ENCODE measurements at places on chromosomes 5 and 9.

- DNase-seq: no peak
Observed at GRCh38 chr5:150753463-150753862, 5.4 kb downstream of the DCTN4 start.

DNA sequence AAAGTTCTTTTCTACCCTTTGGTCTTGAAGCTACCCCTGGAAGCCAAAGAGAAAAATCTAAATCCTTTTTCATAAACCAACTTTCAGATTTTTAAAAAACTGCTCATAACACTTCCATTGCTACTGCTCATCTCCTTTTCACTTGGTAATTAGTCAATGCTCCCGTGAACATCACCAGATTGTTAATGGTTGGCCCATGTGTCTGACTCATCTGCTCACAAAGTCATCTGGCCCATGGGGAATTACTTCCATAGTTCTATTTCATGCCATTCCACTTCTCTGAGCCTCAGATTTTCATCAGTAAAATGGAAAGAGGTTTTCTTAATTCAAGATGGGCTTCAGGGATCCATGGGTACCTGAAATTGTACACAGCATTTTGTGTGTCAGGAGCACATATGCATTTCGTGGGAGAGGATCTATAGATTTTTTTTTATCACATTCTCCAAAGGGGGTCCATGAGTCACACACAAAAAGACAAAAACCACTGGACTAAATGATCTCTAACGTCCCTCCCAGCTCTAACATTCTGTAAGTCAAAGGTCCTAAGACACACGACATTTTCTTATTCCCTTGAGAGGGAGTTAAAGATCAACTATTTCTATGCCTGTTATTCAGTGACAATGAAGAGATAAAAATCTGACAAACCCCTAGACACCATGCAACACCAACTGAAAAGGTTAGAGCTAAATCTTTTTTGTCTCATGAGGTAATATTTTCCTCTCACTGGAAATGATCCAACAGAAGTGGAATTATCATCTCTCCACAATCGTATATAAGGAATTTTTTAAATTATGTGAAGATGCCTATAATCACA, 75.4 kb downstream of the TEX10 start:
- DNase-seq: no peak

- DNase-seq: no peak
Observed at GRCh38 chr5:136065588-136065987, 36.8 kb downstream of the TGFBI start.

GRCh38 chr5:21140987-21141386, 1153.0 kb upstream of the CDH18 start:
- no peak for DNase-seq

GRCh38 chr5:73822278-73822988, 196.4 kb downstream of the ARHGEF28 start:
- DNase-seq: no peak

DNA sequence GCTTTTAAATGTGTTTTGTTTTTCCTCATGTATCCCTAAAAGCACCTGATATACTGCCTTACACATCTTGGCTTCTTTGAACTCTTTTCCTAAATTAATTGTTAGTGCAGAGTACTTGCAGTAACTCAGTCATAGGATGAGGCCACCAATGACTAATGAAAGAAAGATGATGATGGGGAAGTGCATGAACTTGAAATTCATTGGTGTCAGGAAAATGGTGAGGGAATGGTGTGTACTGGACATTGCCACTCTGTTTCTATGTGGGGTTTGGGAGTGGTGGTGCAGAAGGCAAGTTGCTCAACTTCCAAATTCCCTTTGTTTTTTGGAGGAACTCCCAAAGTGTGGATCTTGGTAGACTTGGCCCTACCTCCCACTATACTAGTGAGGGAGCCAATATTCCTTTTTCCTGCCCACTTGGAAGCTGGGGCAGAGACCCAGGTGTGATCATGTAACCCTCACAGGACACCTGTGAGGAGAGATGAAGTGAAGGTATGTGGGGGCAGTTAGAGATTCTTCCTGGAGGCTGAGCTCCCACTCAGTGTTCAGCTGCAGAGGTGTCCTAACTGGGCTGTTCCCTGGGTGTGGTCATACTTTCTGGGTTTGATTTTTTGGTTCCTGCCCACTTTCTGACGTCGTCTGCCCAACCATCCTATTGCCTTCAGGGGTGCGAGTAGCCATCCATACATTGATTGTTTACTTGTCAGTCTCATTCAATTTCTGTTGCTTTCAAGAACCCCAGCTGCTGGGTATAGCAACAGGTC, 298.5 kb downstream of the MAST4 start:
- no peak for DNase-seq

DNA sequence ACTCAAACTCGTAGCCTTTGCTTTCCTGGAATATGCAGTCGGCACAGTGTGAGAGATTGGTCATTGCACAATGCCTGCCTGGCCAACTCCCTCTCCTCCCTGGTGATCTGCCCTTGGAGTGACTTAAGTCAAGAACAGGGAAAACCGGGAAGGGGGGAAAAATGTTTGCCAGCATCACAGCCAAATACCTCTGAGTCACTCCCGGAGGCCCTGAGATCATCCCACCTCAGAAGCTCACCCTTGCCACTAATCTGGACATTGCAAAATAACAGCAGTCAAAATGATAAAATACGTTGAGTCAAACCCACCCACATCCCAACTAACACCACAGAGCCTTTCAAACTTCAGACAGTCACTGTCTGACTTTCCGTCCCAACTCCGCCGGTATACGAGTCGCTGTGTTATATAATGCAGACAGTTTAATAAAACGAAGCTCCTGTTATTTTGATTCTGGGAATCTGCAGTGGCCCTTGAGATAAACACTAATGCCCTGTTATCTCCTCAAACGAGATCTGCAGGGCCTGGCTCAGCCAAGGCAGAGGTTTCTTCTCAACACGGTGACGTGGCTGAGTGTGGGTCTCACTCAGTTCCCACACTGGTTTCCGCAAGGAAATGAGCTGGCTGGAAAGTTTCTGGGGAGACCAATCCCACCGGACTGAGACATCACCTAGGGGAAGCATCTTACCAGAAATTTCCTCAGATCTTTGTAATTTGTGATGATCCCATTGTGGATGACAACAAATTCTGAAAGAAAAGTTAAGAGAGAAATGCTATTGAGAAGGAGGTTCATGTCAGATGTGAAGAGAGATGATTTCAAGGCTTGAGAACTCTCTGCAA, 22.1 kb downstream of the GFPT2 start:
- DNase-seq: no peak

DNA sequence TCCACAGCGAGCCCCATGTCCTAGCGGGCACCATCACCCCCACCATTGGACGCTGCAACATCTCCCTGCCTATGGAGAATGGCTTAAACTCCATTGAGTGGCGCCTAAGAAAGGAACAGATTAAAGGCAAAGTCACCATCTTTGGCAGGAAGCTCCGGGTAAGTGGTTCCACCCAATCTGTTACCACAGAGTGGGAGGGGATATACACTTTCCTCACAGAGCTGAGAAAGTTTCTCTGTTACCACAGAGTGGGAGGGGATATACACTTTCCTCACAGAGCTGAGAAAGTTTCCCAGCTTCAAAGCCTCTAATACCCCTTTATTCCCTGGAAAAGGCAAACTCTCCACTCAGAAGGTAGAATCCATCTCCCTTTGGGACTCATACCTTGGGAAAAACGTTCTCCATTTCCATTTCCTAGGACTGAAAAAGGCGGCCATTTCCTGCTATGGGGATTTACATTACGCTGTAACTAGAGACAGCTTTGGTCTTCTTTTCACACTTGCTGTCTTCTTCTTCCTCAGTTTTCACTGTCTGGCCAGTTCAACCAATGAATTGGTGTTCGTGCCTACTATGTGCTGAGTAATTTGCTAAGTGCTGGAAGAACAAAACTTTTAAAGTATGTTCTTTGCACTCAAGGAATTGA, 63.4 kb upstream of the WWC1 start:
- no peak for DNase-seq

- no peak for DNase-seq
Observed at GRCh38 chr5:161263191-161263590, 283.3 kb downstream of the GABRB2 start.

- no peak for DNase-seq
Observed at GRCh38 chr9:136688274-136689107, 1.2 kb upstream of the AGPAT2 start.

- DNase-seq: no peak
Observed at GRCh38 chr9:1353291-1353690, 303.1 kb downstream of the DMRT2 start.

DNA sequence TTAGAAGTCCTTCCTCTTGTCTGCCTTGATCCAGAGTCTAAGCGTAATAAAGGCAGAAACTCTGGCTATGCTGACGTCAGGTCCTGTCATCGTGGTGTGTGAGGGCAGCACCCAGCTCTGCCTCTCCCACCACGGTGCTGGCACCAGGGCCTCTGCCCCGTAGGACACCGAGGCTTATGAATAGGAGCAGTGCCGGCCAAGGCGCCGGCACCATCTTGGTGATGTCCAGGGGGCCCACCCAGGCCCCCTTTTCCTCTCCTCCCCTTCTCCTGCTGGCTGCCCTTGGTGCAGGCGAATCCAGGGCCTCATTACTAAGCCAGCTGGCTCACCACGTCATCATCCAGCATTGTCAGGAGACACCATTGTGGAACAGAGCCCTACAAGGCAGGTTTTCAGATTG, 252.3 kb downstream of the FANCC start:
- DNase-seq: no peak

Data from DND-41 (cell line).